GM04504 (cell line): ENCODE measurements at places on chromosomes 7 and 10.

DNA sequence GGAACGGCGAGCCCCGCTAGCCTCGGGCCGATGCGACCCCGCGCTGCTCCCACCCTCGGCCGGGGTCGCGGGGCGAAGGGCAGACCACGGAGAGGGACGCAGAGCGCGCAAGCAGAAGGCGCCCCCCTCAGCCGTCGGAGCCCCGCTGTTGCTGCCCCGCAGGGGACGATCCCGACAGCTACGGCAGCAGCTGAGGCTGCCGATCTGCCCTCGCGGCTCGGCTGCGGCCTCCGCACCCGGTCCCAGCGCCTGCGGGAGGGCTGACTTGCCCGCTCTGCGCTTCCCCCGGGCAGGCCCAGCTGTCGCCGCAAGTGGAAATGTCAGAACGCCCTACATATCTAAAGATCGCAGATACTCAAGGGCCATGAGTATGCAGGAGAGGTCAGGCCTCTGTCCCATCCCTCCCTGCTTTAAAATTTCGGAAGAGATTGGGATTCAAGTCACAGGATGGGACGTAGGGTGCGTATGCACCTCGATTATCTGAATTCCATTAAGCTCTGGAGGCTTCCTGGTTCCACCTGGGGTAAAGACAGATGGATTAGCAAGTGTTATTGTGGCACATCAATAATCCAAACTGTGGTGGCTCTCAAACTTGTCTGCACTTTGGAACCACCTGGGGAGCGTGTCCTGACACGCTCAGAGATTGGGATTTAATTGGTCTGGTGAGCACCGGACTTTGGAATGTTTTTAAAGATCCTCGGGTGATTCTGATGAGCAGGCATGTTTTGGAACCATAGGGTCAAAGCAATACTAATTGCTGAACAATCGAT, at the start of gene CRPPA:
Gene CRPPA (minus strand): TSS at position 206 of the 770 bp plus-strand sequence. CDS start 216 bp downstream, outside the sequence.
- no peak for DNase-seq

DNA sequence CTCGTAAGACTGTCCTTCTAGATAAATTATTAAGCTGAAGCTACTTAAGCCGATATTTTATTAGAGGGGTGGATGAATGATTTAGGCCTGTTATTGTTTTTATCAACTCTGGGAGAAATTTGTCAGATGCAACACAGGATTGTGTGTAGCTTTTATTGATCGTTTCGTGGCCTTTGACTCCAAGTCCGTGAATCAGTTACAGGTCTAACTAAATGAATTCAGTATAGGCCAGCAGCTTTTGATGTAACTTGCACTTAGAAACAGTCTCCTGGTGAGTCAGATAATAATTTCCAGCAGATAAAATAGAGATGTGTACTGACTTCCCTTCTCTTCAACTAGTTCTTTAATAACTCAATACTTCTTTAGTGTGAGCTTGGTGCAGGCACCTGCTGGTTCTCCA, 341.7 kb upstream of the SMIM30 start:
- DNase-seq, result no peak

GRCh38 chr10:132333386-132333785, 1.4 kb downstream of the LRRC27 start:
- no peak for DNase-seq

GRCh38 chr7:48636391-48637015, 287.8 kb upstream of the CDC14C start:
- DNase-seq, result no peak

GRCh38 chr7:53940483-53940882, 601.7 kb upstream of the VSTM2A start:
- no peak for DNase-seq

DNA sequence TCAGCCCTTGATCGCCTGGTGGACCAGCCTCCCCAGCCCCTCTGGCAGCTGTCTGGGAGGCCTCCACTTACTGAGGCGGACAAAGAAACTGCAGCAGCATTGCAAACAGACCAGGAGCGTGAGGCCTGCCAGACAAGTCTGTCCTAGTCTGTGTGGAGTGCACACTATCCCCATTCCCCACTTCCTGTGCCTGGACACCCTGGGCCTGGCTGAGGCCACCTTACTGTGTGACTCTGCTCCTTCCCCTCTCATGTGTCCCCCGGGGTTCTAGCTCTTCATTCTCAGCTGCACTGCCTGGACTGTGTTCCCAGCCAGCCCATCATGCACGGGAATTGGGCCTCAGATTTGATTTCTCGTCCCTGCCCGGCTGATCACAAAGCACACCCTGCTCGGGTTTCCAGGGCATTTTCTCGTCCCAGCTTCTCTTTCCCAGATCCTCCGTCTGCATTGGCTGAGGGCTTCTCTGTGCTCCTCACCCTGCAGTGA, 16.7 kb upstream of the C10orf90 start:
- no peak for DNase-seq

DNA sequence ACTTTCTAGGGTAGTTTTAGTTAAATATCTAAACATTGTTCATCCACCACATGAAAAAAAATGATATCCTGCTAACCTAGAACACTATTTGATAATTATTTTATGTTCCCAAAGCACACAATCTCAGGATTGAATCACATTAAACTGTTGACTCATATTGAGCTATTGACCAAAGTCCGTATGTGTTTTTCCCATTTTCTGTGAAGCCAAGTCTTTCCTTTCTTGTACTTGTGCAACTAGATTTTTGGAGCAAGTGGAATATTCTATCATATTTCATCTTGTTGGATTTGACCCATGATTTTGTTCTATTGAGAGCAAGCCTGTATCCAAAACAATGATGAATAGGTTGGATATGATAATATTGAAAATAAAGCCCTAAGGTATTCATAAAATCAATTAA, 164.6 kb downstream of the SKAP2 start:
- no peak for DNase-seq
